ENCODE measurements at places on chromosomes 11 and 22.

DNA sequence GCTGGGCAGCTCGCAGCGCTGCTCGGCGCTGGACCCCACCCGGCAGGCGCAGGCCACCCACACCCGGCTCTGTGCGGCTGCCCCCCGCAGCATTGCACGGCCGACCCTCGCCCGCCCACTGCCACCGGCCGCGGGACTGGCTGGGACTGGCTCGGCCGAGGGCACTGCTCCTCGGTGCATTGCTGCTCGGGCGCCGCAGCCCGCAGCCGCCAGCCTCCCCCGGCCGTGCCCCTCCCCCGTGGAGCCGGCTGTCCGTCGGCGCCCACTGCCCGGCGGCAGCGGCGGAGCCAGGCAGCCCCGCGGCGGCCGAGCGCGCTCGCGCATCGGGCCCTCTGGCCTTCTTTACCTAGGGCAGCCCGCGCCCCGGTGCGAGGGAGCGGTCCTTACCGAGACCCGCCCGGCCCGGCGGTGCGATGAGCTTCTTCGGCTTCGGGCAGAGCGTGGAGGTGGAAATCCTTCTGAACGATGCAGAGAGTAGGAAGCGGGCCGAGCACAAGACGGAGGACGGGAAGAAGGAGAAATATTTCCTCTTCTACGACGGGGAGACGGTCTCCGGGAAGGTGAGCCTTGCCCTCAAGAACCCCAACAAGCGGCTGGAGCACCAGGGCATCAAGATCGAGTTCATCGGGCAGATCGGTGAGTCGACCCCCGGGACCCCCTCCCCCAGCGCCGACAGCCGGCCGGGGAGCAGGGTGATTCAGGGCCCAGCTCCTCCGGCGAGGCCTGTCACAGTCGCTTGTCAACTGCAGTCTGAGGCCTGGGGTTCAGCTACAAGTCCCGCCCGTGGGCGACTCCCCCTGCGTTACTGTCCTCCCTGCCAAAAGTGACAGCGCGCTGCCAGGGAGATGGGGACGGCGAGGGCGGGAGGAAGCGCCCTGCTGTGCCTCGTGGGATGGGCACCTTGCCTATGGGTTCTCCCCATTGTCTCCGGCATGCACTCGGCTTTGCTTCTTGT lies 516 bp downstream of the VPS26B start:
- DNase-seq: no peak

DNA sequence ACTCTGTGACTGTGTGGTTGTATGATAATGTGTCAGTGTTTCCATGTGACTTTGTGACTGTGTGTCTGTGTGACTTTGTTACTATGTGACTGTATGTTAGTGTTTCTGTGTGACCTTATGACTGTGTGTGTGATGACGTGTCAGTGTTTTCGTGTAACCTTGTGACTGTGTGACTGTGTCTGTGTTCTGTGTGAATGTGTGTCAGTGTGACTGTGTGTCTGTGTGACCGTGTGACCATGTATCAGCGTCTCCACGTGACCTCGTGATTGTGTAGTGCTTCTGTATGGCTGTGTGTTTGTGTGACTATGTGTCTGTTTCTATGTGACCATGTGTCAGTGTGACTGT lies 9.5 kb upstream of the PKNOX2 start:
- no peak for DNase-seq

- no peak for DNase-seq
These were observed 8.3 kb downstream of the CD44 start for GRCh38 chr11:35147235-35147634.

DNA sequence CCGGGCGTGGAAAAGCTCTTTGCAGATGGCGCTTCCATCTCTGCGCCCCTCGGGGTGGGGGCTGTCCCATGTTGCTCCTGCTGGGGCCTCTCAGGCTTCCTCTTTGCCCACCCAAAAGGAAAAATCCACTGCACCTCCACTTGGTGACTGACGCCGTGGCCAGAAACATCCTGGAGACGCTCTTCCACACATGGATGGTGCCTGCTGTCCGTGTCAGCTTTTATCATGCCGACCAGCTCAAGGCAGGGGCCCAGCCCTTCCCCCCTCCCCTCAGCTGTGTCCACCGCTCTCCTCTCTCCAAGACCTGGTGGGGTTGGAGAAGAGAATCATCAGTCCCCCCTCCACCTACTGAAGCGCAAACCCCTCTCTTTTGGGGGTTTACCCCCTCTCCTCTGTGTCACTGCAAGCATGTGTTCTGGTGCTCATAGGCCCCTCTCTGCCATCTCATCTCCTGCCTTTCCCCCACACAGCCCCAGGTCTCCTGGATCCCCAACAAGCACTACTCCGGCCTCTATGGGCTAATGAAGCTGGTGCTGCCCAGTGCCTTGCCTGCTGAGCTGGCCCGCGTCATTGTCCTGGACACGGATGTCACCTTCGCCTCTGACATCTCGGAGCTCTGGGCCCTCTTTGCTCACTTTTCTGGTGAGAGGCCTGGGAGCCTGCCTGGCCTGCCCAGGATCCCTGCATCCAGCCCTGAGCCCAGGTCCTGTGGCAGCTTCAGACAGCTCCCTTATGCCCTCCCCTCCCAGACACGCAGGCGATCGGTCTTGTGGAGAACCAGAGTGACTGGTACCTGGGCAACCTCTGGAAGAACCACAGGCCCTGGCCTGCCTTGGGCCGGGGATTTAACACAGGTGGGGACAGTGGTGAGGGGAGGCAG lies 1.8 kb downstream of the LARGE2 start:
- no peak for DNase-seq

DNA sequence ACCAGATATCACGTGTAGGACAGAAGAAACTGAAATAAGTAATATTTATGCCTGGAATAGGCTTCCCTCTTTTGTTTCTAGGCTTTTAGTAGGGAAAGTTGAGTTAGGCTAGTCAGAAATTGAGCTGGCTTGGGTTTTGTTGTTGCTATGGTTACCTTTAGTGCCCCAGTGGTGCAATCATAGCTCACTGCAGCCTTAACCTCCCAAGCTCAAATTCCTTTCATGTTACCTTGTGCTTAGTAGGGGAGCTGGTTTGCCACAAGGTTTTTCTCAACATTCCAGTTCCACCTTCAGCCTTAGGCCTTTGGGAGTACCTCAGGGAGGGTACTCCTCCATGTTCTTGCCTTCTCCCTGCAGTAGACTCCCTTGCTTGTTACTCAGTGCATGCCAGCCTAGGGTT lies 69.1 kb upstream of the SUSD2 start:
- no peak for DNase-seq

GRCh38 chr11:119875841-119876600 lies 147.0 kb upstream of the NECTIN1 start:
- DNase-seq: no peak

- DNase-seq: no peak
These were observed 155.3 kb downstream of the TBC1D22A start for GRCh38 chr22:46917771-46918101.

DNA sequence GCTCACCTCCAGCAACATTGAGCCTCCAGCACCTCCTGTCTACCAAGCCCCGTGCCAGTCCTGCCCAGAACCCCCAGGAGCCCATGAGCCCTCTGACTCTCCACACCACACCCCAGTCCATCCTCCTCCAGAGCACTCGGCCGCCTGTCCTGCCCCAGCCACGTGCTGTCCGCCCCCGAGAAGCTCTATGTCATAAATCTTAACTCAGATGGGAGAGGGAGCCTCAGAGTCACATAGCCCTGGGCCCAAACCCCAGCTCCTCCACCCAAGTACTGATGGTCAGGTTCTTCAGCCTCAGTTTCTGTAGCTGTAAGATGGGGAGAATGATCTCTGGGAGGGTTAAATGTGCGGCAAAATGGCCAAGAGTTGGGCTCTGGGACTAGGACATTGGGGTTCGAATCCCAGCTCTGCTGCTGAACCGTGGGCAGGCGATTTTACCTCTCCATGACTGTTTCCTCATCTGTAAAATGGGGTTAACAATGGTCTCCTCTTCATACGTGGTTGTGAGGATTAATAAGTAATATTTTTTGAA lies 27.8 kb downstream of the CYTH4 start:
- DNase-seq: no peak

DNA sequence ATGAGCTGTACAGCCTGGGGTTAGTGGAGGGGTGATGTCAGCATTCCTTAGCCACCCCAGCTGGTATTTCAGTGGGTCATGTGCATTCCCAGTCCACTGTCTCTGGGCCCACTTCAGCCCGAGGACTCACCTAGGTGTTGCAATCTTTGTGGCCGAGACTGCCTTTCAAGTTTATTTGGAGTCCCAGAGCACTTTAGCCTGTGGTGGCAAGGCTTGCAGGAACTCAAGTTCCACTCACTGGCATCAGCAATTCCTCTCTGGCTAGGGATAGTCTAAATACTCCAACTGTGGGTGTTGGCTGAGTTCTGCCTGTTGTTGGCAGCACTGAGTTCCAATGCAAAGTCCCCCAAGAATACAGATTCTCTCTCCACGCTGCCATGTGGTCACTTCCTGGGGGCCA lies 191.6 kb upstream of the PGR start:
- no peak for DNase-seq

GRCh38 chr11:1053121-1053901 lies 16.8 kb upstream of the MUC6 start:
- no peak for DNase-seq

DNA sequence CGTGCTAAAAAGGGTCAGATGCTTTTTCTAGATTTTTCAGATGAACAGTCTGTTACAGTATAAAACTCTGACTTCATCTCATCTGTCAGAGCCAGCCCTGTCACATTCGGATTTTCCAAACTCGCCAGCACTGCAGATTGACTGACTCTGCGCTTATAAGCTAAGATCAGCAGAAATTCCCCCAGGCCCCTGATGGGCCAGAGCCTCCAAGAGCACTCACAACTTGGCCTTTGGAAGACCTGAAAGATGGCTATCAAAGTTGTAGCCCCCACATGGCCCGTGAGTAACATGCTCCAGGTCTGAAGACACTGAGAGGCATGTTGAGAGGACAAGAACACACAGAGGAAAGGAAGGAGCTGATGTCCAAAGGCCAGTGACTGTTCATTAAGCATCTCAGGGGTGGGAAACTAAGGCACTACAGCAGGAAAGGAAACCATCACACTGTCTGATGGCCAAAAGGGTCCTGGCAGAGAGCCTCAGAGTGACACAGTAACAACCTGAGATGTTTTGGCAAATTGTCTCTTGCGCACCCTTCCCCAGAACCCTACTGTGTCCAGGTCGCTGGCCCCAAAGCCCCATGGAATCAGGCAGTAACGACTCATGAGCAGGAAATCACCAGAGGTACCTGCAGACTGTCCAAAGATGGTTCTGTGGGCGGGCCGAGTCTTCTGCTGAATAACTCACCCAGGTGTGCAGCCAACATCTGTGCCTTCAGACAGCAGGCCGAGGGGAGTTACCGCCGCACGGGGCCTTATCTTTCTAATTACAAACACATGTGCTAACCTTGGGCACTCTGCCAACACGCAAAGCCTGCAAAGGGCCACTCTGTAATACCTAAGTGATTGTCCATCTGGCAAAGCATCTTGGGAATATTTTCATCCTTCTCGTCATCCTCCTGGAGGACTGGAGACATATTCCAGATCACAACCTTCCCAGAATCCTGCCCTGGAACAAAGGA lies 23.6 kb downstream of the HIRA start:
- DNase-seq: no peak

GRCh38 chr22:33555814-33556522 lies 364.3 kb downstream of the LARGE1 start:
- DNase-seq: no peak

DNA sequence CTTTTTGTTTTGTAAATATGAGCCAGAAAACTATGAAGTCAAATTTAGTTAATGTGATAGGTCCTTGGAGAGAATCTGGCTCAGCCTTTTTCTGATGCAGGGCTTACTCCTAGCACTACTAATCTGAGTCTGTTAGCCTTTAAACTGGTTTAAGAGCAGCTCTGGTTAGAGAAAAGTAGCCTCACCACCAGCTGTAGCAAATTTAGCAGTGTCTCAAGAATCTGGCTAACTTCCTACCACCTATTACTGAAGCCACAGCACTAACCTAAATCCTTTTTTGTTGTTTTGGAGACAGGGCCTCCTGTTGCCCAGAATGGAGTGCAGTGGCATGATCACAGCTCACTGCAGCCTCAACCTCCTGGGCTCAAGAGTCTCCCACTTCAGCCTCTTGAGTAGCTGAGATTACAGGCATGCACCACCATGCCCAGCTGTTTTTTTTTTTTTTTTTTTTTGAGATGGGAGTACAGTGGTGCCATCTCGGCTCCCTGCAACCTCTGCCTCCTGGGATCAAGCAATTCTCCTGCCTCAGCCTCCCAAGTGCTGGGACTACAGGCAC lies 13.9 kb downstream of the RBM4B start:
- no peak for DNase-seq

DNA sequence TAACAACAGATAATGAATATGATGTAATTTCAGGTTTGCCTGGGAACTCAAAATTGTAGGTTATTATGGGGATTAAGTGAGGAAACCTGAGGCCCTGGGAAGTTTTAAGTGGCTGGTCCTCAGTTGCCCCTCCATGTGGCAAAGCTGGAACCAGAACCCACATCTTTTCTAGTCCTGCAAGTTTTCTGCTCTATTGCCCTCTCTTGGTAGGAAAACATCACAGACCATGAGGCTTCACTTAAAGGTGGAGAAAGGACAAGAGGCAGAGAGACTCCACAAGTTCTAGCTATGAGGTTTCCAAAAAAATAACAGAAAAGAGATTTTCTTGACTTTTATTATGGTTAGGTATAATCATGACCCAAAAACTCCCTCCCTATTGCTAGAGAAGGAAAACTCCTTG lies 115.5 kb upstream of the DDI1 start:
- no peak for DNase-seq

- DNase-seq: no peak
These were observed 1072.4 kb downstream of the BRD1 start for GRCh38 chr22:48755059-48755949.

GRCh38 chr22:40979198-40979597 lies 28.0 kb downstream of the RBX1 start:
- no peak for DNase-seq

DNA sequence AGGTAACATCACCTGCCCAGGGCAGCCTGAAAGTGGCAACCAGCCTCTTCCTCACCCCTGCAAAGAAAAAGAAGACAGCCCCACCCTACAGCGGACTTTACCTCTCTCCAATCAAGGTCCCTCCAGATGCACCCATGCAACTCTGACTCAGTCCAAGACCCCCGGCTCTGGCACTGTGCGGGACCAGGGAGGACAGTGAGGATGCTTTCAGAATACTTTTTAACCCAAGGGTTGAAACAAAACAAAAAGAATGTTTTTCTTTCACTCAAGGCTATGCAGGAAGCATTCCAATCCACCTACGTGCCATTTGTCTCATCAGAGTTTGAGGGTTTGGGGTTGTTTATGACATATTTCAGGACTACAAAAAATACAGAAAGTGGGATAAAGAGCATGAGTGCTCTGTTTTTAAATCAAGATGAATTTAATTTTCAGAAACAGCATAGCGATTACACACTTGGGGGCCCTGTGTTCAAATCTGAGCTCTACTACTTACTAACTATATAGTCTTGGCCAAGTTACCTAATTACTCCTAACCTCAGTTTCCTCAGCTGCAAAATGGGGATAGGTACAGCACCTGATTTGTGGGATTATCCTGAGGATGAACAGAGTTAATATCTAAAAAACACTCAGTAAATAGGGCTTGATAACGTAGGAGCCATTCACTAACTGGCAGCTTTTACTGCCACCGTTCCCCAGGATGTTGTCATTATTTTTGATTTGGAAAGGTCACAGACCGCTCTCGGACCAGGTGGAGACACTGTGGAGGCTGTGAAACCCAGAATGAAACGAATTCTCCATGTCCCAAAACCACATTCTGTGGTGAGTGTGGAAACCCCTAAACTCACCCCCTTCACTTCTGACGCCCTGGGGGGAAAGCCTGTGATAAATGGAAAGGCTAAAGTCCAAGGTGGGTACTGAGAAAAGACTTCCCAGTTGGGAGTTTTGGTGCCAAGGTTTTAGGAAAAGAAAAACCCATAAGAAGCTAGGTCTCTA lies 5.6 kb downstream of the PLAAT3 start:
- DNase-seq: no peak

GRCh38 chr11:60955571-60955970 lies 3.6 kb upstream of the SLC15A3 start:
- DNase-seq: peak; percentile 27

All from NCI-H187 (cell line).